ENCODE measurements at places on chromosomes 6 and 20.

GRCh38 chr6:155261111-155261900 is 2.5 kb upstream of the CLDN20 start:
- DNase-seq, result no peak

GRCh38 chr6:32943864-32944649 is 3.2 kb upstream of the HLA-DMB start:
- DNase-seq, result no peak

GRCh38 chr6:161637658-161638057 is 363.8 kb upstream of the AGPAT4 start:
- DNase-seq, result no peak

- DNase-seq, result no peak
Measured at GRCh38 chr20:50991076-50991475, 31.8 kb downstream of the KCNG1 start.

- no peak for DNase-seq
Measured at GRCh38 chr6:41578217-41579087, 32.3 kb downstream of the FOXP4 start.

DNA sequence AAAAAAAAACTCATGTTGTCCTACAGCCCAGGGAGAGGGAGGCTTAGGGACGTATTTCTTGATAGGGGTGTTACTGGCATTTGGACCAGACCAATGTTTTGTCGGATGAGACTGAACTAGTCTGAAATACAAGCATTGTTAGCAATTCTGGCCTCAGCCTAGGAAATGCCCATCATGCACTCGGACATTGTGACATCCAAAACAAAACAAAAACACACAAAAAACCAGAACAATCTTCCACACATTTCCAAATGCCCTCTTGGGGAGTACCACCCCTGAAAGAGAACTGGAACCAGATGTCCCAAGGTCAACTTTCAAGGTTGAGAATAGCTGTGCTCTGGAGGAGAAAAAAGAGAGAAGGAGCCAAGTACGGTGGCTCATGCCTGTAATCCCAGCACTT is 299.1 kb upstream of the JARID2 start:
- no peak for DNase-seq

DNA sequence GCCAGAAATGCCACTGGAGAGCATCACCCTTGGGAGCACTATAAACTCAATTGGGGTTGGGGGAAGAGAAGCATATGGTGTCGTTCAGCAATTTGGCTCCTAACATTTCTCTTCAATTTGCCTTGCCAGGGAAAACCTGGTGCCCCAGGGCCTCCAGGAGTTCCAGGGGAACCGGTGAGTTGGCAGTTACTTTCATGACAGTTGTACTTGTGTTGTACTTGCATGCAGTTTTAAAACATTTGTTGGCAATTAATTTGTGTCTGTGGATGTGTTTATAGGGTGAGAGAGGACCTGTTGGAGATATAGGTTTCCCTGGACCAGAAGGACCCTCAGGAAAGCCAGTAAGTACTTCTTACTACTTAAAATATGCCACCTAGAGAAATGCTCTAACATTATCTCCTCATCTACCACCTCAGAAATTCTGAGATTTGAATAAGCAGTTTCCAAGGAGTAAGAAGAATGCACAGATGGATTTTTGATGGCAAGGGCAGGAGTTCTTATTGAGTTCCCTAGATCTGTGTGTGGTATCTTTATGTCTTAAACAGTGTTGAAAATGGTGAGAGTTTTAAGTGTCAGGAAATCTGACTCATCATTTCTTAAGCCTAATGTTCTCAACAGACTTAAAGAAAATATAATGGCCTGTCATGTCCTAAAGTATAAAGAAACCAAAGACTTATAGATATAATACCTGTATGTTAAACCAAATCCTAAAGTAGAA is 122.5 kb downstream of the COL9A1 start:
- DNase-seq, result no peak

- DNase-seq, result no peak
Measured at GRCh38 chr6:158847786-158848185, 28.6 kb upstream of the EZR start.

DNA sequence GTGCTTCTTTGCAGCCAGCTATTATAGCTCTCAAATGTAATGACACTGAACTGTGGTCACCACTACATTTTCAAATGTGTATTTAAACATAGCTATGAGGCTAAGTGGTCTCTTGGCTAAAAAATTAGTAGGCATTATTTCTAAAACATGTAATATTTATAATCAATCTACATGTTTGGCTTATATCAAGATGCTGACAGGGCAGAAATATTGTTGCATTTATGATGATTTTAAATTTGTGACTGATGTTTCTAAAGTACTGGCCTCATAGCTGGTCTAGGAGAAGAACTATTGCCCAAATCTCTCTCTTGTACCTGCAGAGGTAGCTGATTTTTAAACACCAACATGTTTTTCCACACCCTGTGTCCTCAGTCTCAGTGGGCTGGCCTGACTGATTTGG is 298.2 kb downstream of the PAX1 start:
- no peak for DNase-seq

GRCh38 chr20:37408302-37409193 is 62.6 kb downstream of the SRC start:
- DNase-seq, result no peak

DNA sequence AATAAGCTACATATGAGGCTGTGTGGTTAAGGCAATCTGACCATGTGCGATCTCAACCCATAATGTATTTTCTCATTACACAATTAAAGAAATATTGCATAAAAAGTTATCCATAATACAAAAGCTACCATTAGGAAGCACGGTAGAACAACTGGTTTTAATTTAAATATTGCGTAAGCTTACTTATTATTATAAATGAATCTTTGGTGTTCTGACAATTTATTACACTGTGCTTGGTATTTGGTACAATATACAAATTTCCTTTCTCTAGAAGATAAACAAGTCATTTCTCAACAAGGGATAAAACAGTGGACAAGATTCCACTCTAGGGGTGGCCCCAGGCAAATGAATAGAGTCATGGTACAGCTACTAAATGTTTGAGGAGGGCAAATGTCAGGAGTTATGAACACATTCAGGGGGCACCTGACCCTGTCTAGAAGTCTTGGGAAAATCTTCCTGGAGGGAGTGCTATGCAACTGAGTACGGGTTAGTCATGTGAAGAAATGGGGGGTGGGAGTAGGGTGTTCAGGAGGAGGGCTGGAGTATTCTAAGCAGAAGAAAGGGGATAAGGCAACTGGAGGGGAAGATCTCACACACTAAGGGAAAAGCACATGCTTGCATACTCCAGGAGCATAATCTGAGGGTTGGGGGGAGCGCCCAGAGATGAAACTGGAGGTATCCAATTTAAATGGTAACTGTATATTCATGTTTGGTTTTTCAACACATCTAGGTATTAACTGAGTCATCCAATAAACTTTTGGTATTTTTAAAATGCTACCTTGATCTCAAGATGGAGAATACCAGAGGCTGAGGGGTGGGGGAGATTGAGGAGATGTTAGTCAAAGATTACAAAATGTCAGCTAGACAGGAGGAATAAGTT is 296.9 kb upstream of the SGK1 start:
- DNase-seq, result no peak

DNA sequence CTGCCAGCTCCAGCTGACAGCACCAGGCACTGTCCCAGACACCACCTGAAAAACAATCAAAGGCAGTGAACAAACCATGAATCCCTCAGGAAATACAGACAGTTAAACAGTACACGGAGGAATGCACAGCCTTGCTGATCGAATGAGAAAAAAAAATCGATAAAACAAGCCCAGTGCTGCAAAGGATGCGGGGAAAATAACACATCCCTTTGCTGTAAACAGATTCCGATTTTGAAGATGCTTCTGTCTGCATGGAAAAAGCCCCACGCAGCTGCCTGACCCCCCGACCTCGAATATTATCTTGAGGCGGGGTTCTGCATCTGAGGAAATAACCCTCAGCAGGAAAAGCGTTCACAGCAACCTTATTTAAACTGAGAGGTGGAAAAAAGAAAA is 43.9 kb downstream of the RBM38 start:
- DNase-seq, result no peak

- no peak for DNase-seq
Measured at GRCh38 chr6:34630040-34630439, 66.5 kb downstream of the ILRUN start.

GRCh38 chr20:62959101-62959971 is 6.8 kb downstream of the SLC17A9 start:
- no peak for DNase-seq

DNA sequence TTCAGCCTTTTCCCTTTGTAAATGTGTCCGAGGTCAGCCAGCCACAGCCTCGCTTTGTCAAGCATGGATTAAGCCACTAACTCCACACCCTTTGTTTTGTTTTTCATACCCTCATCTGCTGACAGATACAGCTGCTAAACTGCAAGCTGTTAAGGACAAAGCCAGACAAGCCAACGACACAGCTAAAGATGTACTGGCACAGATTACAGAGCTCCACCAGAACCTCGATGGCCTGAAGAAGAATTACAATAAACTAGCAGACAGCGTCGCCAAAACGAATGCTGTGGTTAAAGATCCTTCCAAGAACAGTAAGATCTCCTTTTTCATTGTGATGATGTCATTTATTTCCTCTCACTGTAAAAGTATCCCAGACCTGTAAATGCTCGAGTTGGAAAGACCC is 269.3 kb downstream of the ARHGAP18 start:
- DNase-seq, result no peak

DNA sequence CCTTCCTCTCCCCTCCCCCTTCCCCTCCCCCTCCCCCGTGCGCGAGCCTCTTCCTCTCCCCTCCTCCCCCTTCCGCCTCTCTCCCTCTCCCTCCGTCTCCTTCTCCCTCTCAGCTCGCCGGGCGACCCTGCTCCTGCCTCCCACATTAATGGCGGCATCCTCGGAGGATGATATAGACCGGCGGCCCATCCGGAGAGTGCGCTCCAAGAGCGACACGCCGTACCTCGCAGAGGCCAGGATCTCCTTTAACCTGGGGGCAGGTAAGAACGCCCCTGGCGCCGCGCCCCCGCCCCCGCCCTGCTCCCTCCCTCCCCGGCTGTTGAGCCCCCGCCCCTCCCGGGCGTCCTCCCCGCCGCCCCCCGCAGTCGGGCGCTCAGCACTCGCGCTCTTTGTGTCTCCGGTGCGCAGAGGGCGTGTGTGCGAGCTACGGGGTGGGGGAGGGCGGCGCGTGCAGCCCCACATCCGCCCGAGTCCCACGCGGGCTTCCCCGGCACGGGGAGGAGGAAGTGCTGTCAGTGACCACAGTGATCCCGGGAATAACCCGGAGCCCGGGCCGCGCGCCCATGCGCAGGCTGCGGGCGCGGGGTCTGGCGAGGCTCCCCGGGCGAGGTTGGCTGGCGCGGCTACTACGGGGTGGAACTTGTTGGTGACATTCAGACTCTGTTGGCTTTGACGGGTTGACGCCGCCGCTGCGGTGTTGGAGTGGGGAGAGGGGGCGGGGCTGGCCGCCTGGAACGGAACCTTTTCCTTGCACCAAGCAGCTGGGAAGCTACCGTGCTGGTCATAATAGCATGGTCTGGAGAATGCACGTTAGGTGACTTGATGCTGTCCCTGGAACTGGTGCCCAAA is 33.2 kb downstream of the PHACTR1 start:
- DNase-seq, result no peak

- no peak for DNase-seq
Measured at GRCh38 chr6:145267076-145267867, 468.0 kb downstream of the EPM2A start.

- DNase-seq, result no peak
Measured at GRCh38 chr6:110880651-110881050, 6.1 kb downstream of the AMD1 start.

DNA sequence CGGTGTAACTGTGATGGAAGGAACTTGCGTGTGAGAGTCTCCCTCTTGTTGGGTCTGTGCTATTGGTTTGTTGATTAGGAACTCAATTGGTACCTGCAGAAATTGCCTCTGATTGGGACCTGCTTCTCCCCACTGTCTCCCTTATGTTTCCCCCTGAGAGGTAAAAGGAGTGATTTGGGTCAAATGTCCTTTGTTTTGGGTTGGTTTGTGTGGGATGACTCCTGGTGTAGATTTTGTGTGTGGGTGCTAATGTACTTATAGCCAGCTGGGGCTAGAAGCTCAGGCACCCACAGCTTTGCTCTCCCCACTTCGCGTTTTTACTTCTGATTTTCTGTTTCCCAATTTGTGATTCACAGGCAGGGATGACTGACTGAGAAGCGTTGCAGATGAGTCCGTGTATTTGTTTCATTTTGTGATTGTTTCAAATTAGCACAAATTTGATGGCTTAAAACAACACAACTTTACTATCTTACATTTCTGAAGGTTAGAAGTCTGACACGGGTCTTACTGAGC is 79.1 kb downstream of the UTRN start:
- DNase-seq, result no peak

DNA sequence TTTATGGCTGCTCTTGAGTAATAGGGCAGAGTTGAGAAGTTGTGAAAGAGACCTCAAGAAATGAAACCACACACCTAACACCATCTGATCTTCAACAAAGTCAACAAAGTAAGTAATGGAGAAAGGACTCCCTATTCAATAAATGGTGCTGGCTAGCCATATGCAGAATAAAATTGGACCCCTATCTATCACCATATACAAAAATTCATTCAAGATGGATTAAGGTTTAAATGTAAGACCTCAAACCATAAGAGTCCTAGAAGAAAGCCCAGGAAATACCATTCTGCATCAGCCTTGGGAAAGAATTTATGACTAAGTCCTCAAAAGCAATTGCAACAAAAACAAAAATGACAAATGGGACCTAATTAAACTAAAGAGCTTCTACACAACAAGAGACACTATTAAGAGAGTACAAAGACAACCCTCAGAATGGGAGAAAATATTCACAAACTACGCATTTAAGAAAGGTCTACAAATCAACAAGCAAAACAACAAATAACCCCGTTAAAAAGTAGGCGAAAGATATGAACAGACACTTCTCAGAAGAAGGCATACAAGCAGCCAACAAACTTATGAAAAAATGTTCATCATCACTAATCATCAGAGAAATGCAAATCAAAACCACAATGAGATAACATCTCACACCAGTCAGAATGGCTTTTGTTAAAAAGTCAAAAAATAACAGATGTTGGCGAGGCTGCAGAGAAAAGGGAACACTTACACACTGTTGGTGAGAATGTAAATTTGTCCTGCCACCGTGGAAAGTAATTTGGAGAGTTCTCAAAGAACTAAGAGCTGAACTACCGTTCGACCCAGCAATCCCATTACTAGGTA is 4.0 kb downstream of the MAP3K5 start:
- no peak for DNase-seq

- no peak for DNase-seq
Measured at GRCh38 chr6:152054441-152054840, 247.0 kb downstream of the ESR1 start.

GRCh38 chr6:29656157-29656556 is 735 bp upstream of the MOG start:
- no peak for DNase-seq

DNA sequence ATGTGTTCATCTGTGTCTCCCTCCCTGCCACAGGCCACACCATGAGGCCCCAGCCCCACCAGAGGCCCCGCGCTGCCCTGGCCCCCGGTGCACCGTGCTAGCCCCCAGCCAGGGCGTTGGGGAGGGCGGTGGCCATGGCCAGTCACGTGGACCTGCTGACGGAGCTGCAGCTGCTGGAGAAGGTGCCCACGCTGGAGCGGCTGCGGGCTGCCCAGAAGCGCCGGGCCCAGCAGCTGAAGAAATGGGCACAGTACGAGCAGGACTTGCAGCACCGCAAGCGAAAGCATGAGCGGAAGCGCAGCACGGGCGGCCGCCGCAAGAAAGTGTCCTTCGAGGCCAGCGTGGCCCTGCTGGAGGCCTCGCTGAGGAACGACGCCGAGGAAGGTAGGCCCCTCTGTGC is 30.3 kb downstream of the PPP1R16B start:
- no peak for DNase-seq

GRCh38 chr6:73665686-73666319 is 12.0 kb upstream of the SLC17A5 start:
- no peak for DNase-seq
